Keratinocyte (primary cell): ENCODE measurements at places on chromosomes 2 and 18. TPM values are rescaled to one million over a fixed set of nuclear protein-coding genes. Genes with fewer than 3 reads are reported as not detected.

DNA sequence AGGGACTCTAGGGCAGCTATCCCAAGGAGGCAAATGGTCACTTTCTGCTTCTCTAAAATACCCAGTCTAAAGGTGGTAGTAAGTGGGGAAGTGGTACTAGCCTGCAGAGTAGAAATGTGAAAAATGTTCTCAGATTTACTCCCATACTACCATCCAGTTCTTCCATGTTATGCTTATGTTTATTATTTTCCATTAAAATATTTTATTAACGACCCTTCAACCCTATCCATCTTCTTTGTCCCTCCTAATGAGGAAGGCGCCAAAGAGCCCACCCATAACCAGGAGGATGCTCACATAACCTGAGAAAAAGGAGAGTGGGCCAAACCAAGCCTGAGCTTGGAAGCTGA, 153.5 kb downstream of the ANTXR1 start:
- DNase-seq = no peak

Gene MYO3B
- 3.1 to 7.6 TPM (median 4.4 TPM) in 3 replicates for polyA plus RNA-seq

Gene LIMS4
- polyA plus RNA-seq = 0.24 to 0.58 TPM (median 0.25 TPM) in 3 replicates

Gene ACKR3
- 15.5 to 129 TPM (median 29.4 TPM) in 3 replicates for polyA plus RNA-seq

DNA sequence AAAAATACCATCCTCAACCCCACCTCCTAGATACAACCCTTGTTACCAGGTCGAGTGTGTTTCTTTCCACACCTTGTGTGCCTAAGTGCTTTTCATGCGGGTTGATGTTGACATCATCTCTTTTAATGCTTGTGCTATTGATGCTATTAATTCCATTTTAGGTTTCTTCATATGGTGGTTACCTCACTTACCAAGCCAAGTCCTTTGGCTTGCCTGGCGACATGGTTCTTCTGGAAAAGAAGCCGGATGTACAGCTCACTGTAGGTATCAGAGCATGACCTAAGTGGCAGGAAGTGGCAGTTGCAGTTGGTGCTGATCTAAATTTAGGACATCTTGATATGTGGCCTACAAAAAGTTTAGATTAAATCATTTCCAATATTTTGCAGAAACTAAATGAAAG, 149.9 kb upstream of the TTC39C start:
- DNase-seq = no peak

Gene SGPP2
- polyA plus RNA-seq = 0.76 to 7.3 TPM (median 2.6 TPM) in 3 replicates

DNA sequence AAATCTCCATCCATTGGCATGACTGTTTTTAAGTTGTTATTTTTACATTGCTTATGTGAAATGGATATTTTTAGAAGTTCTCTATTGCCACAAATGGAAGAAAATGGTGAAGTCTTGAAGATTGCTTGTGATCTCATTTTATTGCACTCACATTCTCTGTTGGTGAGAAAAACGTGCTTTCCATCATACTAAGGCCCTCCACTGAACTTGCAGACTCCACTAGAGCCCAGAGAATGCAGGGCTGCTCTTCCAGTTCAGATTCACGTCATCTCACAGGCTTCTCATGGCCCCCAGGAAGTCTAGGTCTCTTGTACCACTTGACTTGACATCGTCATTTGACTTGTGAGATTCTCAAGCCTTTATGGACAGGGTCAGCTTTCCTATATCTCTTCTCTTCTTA, 254.8 kb upstream of the COPS8 start:
- no peak for DNase-seq

DNA sequence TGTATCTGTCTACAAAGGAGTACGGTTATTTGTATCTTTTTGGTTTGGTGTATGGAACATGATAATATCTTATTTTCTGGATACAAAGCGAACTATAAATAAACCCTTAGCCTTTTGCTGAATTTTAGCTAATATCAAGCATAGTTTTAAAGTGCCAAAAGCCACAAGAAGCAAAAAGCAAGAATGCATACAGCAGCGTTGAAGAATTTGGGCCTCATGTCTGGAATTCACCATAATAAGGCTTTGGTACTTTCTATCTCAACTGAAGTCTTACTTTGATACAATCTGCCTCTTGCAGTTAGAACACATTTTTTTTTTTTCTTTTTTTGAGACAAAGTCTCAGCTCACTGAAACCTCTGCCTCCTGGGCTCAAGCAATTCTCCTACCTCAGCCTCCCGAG, 151.5 kb downstream of the ERBB4 start:
- no peak for DNase-seq

GRCh38 chr18:61833387-61833786, 59.4 kb downstream of the RNF152 start:
- no peak for DNase-seq

Gene CCDC74B
- 0.46 to 0.60 TPM (median 0.52 TPM) in 3 replicates for polyA plus RNA-seq

DNA sequence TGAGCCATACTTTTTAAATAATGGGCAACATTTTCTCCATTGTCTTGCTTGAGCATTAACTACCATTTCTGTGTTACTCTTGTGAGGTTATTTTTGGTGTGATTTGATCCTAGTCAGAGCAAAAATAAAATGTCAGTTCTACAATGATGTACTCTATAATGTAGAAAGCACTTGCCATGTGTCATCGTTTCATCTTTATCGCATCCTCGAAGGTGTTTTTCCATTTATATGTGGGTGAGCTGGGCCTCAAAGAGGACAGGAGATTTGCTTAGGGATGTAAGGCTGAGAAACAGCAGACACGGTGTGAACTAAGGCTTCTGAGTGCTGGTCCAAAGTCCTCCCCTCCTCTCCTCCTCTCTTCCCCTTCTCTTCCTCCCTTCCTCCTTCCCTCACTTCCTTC, 199.8 kb downstream of the FAM210A start:
- no peak for DNase-seq

- DNase-seq = no peak
Measured at GRCh38 chr2:120820263-120820952, 84.7 kb downstream of the GLI2 start.

GRCh38 chr2:29706171-29706720, 215.1 kb downstream of the ALK start:
- DNase-seq = no peak

GRCh38 chr2:121136323-121136722, 148.7 kb downstream of the TFCP2L1 start:
- DNase-seq = no peak

Gene NT5DC4
- 0.03 to 1.00 TPM (median 0.07 TPM) in 3 replicates for polyA plus RNA-seq

DNA sequence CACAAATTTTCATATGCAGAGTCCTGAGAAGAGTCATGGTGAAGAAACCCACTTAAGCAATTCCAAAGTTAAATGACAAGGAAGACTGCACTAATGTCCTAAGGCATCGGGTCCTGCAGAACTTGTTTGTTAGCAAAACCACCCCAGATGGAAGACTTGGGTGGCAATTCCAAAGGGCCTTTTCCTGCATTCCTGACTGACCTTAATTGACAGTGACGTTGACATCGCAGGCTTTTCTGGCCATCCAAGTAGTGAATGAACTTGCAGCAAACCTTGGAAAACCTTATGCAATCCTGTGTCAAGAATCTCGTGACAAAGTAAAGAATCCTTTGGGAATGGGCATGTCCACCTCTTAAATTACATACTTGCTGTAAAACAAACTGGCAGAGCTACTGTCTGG, 112.5 kb upstream of the SH3BP4 start:
- DNase-seq = no peak

- no peak for DNase-seq
Measured at GRCh38 chr2:172806996-172807395, 71.4 kb downstream of the RAPGEF4 start.

Gene LYPD6B
- 17.0 to 30.8 TPM (median 24.7 TPM) in 3 replicates for polyA plus RNA-seq

- DNase-seq = no peak
Measured at GRCh38 chr2:22788749-22789327, 596.1 kb upstream of the KLHL29 start.

GRCh38 chr18:6983366-6983765, 134.2 kb downstream of the LAMA1 start:
- no peak for DNase-seq

- no peak for DNase-seq
Measured at GRCh38 chr2:218476676-218477075, 57.8 kb downstream of the VIL1 start.

DNA sequence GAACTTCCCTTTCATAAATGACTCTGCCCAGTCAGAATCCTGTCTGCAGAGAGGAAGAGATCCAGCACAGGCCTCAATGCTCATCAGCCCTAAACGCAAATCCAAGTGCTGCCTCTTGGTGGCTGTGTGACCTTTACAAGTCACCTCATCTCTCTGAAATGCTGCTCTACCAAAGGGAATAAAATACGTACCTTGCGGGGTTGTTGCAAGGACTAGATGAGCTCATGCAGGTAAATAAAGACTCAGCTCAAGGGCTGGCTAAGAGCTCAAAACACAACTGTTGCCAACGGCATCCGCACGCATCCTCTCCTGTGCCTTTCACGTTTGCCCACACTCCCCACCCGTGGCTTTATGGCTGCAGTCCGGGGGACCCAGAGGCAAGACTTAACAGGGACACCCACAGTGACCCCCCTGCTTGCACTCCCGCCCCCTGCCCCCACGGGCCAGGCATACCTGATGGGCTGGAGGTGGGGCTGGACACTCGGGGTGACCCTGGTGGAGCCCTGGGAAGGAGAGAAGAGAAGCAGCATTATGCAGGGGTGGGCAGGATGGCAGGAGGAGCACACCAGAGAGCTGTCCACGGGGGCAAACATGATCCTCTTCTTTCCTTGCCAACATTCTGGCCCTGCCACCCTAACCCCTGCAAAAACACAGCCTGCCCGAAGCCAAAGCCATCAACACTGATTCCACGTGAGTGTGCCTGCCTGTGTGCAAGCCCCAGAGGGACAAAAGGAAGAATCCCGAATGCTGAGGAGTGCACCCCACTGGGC, 102.6 kb downstream of the TNS1 start:
- no peak for DNase-seq

DNA sequence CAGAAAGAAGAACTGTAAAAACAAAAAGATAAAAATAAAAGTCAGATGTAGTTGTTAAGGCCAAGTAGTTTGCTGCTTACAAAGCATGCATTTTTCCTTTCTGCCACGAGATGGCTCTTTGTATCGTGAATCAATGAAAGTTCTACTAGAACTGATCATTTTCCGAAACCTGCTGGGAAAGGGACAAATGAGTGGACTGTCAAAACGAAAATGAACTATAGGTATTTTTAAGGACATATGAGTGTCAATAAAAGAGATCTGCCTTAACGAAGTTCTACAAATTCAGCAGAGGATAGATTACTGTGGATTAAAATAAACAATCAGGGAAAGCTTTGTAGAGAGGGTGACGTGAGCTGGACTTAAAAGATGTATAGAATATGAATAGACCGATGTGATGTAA, 15.0 kb upstream of the ELOA2 start:
- no peak for DNase-seq

Gene ALPP
- not detected in 3 replicates for polyA plus RNA-seq

Gene MBP
- 30.7 to 38.7 TPM (median 35.6 TPM) in 3 replicates for polyA plus RNA-seq

Gene GALR1
- not detected in 3 replicates for polyA plus RNA-seq

- DNase-seq = no peak
Measured at GRCh38 chr2:95017836-95018235, 7.7 kb upstream of the MAL start.

- no peak for DNase-seq
Measured at GRCh38 chr2:25402477-25402876, 60.8 kb upstream of the DNMT3A start.

DNA sequence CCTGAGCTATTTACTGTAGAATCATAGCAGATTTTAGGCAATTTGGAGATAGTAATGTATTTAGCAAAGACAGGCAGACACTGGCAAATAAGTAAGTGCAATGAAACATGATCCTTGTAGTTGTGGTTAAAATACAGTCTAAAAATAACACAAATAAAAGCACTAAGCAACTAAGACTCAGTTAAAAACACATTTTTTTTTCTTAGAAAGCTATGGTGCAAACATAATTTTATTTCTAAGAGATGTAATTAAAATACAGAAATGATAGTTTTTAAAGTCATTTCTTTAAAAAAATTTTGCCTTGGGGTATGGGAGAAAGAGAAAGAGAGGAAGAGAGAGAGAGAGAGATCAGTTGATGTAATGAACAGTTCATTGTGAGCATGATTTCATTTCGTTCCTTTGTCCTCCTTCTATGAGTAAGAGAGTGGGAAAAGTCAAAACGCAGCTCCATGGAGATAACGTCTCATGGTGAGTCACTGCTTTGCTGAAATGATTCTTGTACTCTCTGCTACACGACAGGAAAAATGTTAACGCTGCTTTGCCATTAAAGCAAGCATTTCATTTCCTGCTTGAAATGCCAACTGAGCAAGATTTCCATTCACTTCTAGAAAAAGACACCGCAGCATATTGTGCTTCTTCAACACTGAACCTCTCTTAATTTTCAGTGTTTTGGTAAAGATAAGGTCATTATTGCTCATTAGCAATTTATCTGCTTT, 61.3 kb upstream of the PGAP1 start:
- DNase-seq = peak; percentile 63

- no peak for DNase-seq
Measured at GRCh38 chr2:196487417-196487816, 152.1 kb upstream of the CCDC150 start.

DNA sequence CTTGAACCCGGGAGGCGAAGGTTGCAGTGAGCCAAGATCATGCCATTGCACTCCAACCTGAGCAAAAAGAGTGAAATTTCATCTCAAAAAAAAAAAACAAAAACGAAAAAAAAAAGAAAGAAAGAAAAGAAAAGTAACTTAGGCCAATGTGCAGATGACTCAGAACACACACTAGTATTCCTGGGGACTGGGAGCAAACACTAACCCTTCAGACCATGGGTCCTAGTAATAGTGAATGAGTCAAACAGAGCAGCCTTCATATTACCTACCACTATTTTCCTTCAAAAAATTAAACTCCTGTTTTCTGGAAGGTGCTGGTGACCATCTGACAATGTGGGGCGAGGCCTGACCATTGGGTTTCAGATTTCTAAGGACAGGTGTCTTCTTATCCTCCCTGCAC, 253.4 kb downstream of the PIEZO2 start:
- no peak for DNase-seq

- DNase-seq = no peak
Measured at GRCh38 chr18:3799515-3799914, 349.5 kb downstream of the TGIF1 start.

GRCh38 chr2:50751311-50752031, 280.5 kb downstream of the NRXN1 start:
- no peak for DNase-seq
